ENCODE measurements at places on chromosomes 12 and 14.

DNA sequence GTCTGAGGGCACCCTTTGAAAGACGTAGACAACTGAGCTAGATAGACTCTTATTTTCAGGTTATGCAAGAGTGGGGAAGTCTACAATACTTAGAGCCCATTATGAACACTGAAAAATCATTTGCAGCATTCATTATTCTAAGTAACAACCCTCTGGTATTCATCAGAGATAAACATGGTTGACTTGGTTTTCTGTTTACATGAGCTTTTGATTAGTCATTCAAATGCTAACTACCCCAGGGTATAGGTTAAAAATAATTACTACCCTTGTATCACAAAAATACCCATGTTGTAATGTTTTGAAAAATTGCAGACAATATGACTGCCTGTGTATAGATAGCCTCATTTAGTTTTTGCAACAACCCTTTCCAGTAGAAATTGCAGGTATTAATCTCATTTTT lies 78.5 kb downstream of the PPFIBP1 start:
- peak; percentile 14 for DNase-seq

DNA sequence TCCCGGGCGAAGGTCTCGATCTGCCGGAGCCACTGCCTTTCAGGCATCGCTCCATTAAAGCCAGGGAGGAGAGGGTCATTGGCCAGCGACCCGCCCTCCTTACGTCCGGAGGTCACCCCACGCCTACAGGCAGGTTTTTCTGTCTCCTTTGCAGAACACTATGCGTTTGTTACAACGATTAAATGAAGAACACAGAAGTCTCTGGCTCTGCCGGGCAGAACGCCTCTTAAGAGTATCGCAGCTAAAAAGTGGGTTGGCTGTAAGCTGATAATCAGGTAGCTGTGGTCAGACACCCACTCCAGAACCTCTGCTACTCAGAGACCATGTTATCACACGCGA lies 15.0 kb downstream of the OTX2 start:
- no peak for DNase-seq

DNA sequence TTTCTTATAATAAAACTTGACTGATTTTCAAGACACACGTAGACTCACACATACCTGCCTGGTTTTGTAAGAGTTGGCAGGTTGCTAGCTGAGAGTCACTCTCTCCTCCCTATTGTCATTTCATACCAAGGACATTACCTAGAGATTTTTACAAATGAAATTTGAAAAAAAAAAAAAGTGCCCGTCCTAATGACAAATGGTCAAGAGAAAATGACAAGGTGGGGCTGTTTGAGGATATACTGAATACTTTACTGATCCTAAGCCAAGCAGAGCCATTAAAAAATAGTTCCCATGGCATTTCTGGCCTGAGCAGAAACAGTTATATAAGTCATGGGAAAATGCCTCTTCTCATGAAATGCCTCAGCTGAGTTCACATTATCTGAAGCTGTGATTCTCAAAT lies 150.2 kb downstream of the DYRK2 start:
- no peak for DNase-seq

- no peak for DNase-seq
Measured at GRCh38 chr12:56922031-56922430, 12.2 kb downstream of the SDR9C7 start.

DNA sequence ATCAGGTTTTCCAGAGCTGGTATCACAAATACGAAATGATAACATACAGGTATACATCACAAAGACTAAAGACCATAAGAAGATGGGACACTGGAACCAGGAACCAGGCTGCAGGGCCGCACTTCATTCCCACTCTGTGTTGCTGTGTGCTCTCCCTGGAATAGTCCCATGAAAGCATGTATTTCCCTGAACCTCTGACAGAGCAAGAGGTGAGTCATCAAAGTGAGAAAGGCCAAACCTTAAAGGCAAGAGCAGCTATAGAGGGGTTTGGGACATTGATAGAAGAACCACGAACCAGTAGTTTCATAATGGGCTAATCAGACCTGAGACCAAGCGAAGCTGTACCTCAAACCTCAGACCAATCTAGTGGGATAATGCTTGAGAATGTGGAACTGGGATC lies 283.0 kb upstream of the PRKD1 start:
- peak; percentile 23 for DNase-seq

- no peak for DNase-seq
Measured at GRCh38 chr14:40312296-40312695, 880.1 kb upstream of the FBXO33 start.

DNA sequence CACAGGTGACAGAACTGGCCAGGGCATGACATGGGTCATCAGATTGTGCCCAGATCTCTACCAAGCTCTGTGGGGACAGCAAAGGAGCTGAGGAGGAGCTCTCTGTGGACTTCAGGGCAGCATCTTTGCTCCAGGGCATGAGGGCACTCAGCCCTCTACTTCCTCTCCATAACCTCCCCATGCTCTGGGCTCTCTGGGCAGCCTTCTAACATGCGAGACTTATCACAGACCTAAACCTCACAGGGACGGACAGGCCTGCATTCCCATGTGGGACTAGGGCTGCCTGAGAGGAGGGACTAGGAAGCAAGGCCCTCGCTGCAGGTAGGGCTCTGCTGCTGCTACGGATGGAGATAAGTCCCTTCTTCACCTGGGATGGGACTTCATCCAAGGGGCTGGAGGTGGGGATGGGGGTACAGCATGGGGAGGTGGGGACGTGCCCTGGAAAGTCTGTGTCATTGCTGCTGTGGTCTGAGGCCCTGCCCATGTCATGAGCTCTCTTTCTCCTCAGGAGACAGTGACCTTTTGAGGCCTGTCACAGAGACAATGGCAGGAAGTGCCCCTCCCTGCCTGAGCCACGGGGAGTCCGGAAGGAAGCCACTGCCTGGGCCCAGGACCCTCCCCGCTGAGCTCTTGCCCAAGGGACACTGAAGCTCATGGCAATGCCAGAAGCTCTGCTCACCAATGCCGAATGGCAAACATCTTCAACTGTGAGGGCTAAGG lies 44.1 kb downstream of the PITPNM2 start:
- DNase-seq: no peak

DNA sequence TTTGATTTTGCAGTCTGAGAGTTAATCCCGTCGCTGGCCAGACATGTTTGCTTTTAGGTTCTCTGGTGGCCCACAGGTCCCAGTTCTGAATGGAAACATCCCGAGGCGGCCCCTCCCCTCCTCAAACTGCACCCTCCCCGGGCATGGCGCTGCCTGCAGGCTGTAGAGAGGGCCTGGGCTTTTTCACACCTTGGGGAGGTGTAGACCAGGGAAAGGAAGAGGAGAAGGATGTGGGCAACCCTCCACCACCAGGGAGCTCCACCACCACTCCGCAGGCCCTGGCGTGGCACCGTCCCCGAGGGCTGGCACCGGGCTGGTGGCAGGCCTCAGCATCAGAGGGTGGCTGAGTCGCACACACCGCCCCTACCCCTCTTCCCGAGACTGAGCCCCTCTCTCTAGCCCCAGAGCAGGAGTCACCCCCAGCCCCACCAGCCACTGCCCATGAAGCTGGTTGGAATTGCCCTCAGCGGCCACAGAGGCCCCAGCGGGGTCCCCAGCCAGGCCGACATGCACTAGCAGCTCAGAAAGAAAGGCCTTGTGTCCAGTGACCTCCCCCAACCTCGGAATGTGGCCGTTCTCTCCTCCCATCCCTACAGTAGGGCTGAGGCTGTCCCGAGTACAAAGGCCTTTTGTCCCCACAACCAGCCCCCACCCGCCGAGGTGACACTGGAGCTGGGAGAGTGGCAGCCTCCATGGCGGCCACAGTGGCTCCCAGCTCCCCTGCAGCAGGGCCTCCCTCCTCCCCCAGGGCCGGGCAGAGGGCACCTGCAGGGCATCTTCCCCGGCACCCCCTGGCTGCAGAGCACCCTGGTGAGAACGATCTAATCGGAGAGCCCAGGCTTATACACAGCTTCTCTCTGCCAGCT lies 23.5 kb upstream of the INF2 start:
- DNase-seq: no peak

DNA sequence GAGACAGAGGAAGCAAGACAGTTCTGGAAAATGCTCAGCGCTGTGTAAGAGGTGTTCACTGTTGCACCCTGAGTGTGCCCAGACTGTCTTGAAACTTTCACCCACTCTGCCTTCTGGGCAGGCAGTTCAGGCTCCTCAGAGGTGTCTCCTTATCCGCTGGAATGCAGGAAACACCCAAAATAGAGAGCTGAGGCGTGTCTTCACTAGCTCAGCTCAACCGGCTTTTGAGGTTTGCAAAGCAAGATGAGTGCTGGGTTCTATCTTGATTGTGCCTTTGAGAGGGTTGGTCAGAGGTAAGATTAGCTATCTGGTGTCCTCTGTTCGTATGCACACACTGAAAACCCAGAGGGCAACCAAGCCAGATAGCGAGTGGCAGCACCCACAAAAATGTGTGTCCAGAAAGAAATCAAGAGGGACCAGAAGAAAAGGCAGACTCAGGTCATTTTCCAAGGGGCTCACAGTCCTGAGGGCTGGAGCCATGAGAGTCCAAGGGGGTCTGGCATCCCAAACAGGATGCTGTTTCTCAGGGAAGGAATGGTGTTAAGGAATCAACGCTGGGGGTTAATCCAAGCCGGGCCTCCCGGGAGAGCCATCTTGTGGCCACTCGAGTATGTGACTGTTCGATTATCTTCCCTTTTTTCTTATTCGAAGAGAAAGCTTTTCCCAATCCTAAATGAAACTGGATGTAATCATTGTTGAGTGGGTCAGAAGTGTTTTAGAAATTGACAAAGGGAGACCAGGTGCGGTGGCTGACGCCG lies 47.1 kb downstream of the TBX3 start:
- peak; percentile 18 for DNase-seq

- no peak for DNase-seq
Measured at GRCh38 chr14:96729889-96730288, 67.3 kb upstream of the VRK1 start.

- no peak for DNase-seq
Measured at GRCh38 chr14:77406086-77406485, 17.2 kb downstream of the NOXRED1 start.

- DNase-seq: no peak
Measured at GRCh38 chr12:8960176-8960575, 10.7 kb upstream of the M6PR start.

DNA sequence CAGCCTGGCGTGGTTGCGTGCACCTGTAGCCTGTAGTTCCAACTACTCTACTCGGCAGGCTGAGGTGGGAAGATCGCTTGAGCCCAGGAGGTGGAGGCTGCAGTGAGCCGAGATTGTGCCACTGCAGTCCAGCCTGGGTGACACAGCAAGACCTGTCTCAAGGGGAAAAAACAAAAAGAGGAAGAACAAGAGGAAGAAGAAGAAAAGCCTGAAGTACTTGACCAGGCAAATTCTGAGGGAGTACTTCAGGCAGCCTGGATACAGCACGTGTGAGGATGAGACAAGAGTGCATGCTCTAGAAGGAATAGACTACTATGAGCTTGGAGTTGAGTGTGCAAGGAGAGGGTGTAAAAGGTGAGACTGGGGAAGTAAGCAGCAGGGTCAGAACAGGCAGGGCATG lies 1.8 kb downstream of the GDF3 start:
- DNase-seq: no peak

GRCh38 chr14:104478656-104479055 lies 100.9 kb upstream of the C14orf180 start:
- DNase-seq: no peak

DNA sequence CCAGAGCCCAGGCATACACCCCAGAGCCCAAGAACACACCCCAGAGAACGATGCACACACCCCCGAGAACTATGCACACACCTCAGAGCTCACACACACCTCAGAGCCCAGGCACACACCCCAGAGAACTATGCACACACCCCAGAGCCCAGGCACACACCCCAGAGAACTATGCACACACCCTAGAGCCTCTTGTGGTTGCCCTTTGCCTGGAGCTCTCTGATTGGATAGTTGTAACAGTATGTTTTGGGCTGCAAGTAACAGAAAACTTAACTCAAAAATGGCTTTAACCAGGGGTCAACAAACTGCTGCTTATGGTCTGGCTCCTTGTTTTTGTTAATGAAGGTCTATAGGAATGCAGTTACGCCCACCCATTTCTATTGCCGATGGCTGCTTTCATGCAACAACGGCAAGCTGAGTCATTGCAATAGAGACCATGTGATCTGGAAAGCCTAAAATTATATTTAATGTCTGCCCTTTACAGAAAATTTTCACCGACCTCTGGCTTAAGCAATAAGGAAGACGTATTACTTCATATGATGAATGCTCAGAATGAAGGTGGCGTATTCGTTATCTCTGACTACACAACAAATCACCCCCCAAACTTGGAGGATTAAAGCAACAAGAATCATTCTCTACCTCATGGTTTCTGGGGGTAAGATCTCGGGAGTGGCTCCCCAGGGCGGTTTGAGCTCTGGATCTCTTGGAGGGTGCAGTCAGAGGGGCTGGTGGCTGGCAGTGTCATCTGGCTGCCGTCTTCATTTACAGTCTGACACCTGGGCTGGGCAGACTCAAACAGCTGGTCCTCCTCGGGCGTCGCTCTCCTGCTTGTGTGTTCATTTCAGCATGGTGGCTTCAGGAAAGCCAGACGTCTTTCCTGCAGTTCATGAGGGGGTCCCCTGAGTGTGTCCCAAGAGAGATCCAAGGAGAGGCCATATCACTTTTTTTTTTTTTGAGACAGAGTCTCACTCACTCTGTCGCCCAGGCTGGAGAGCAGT lies 66.3 kb upstream of the NCOR2 start:
- no peak for DNase-seq

GRCh38 chr12:128930606-128931005 lies 77.3 kb downstream of the GLT1D1 start:
- no peak for DNase-seq

DNA sequence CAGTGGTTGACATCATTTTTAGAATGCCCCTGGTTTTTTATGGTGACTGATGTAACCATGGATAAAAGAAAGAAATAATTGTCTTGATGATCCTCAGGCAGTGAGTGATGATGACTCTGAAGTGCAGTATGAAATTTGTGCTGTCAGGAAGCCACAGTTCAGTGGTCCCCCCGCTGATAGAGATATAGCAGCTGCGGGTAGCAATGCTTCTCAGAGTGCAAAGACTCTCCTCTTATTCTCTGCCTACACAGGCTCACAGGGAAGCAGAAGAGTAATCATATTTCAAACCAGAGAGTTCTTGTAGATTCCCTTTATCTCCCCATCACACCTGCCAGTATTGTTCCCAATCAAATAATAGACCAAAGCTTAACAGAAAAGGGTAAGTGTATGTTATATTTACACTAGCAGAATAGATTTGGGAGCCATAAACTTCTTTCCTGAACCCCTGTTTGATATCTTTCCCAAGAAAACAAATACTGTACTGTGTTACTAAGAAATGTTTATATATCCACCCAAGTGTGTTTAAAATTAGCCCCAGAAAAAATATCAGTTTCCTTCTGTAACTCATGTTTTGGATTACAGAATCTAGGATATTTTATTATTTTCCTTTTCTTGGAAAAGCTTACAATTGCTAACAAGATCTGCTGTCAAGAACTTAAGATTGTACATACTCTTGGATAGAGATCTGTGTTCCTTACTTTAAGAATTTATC lies 1817.4 kb upstream of the FLRT2 start:
- no peak for DNase-seq

- DNase-seq: no peak
Measured at GRCh38 chr12:52312086-52312485, 9.1 kb downstream of the KRT83 start.

- DNase-seq: no peak
Measured at GRCh38 chr14:20434701-20435581, 1.0 kb downstream of the KLHL33 start.

- DNase-seq: no peak
Measured at GRCh38 chr12:132329720-132330548, 545 bp upstream of the GALNT9 start.

GRCh38 chr12:31406345-31406744 lies 80.4 kb upstream of the SINHCAF start:
- no peak for DNase-seq

GRCh38 chr14:72256055-72256454 lies 323.8 kb downstream of the RGS6 start:
- no peak for DNase-seq

GRCh38 chr14:53209370-53209769 lies 56.2 kb upstream of the DDHD1 start:
- peak; percentile 12 for DNase-seq

GRCh38 chr14:39768589-39768988 lies 336.4 kb upstream of the FBXO33 start:
- no peak for DNase-seq
